ENCODE measurements at places on chromosomes 2 and 18.

DNA sequence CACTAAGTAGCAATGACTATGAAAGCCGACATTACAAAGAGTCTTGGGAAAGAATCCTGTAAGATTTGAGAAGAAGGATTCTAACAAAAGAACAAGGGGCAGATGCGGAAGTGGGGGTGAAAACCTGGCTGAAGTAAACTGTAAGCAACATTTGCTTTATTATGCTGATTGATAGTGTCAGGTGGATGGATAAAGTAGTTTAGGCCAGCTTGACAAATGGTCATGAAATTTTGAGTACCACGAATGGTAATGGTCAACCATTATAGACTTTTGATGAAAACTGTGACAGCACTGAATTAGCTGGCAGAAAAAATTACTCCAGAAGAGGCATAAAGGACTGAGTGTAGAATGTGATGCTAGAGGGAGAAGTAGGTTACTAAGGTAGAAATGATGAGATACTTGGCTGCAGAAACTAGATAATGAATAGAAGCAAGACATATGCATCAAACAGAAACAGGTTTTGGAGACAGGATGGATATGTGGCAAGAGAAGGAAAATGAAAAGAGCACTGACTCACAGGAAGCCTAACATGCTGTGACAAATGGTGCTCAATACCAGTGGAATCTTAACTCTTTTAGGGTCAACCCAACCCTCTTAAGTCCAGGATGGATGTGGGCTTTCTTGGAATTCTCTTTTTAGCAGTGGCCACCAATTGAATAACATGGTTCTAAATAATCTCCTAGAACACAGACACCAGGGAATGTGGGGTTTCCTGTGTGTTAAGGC, 6.8 kb downstream of the THUMPD2 start:
- no peak for DNase-seq

DNA sequence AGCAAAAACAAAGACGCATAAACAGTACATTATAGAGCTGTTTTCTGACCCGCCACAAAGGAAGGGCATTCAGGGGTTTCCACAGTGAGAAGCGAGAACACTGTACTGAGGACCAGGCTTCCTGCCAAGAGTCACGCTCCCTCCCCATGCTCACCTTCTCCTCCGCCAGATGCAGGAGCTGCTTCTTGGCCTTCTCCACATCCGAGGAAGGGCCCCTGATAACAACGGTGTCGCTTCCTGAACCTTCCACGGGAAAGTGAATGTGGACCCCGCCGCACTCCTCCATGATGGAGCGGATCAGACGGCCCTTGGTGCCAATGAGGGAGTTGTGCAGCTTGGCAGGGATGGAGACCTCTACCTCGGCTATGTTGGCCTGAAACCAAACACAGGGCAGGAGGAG, 53.8 kb downstream of the ANO7 start:
- DNase-seq = no peak

DNA sequence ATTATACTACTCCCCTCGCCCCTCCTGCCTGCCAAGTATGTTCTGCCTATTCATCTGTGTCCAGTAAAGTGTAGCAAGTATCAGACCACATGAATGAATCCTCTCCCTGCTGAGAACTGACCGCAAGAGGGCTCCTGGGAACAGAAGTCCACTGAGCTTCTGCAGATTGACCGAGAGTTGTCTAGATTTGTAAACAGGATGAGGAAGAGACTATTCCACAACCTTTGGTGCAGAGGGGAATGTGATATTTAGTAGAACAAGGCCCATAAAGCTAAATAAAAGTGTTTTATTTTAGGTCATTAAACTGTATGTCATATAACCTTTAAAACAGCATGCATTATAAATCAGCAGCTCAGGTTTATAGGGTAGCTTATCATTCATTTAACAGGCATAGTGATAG, 377.0 kb downstream of the DCC start:
- no peak for DNase-seq

GRCh38 chr2:10548626-10549025, 100.5 kb upstream of the ODC1 start:
- DNase-seq = no peak

GRCh38 chr18:54835944-54836343, 7.7 kb downstream of the RAB27B start:
- DNase-seq = no peak

DNA sequence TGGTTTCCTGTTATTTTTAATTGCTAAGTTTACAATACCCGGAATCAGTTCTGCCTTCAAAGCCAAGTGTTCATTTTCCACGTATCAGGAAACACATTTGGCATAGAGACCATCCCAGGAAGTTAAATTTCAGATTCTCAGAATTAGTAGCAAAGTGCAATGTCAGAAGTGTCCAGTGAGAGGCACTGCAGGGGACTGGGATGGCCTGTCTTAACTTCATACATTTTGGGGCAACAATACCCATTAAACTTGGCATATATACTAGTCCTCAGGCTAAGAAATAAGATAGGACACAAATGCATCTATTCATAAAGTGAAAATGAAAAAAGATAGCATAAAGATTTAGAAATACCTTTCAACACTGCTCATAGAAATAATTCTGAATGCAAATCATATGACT, 1.5 kb upstream of the IL1RL2 start:
- no peak for DNase-seq

- DNase-seq = no peak
Observed at GRCh38 chr2:235640926-235641723, 147.3 kb downstream of the AGAP1 start.

- DNase-seq = no peak
Observed at GRCh38 chr18:63083555-63083954, 236.0 kb downstream of the BCL2 start.

GRCh38 chr2:138087751-138088593, 123.7 kb downstream of the HNMT start:
- DNase-seq = no peak

DNA sequence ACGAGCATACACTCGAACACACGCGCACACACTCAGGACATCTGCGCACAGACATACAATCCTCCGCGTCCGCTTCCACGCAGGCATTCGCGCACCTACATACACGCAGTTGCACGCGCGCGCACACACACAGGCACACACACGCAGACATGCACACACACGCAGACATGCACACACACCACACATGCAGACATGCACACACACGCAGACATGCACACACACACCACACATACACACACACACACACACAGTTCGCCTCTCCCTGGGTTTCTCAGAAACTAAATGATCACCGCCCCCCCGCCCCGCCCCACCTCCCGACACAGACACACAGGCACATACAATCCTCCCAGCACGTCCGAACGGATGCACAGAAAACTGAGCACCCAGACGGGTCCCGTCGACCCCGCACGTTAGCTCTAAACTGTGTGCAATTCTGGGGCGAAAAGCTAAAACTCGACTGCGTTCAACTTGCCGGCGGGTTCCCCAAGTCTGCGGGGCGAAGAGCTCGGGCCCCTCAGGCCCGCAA, 1.0 kb downstream of the EPHA4 start:
- DNase-seq = peak; percentile 22

DNA sequence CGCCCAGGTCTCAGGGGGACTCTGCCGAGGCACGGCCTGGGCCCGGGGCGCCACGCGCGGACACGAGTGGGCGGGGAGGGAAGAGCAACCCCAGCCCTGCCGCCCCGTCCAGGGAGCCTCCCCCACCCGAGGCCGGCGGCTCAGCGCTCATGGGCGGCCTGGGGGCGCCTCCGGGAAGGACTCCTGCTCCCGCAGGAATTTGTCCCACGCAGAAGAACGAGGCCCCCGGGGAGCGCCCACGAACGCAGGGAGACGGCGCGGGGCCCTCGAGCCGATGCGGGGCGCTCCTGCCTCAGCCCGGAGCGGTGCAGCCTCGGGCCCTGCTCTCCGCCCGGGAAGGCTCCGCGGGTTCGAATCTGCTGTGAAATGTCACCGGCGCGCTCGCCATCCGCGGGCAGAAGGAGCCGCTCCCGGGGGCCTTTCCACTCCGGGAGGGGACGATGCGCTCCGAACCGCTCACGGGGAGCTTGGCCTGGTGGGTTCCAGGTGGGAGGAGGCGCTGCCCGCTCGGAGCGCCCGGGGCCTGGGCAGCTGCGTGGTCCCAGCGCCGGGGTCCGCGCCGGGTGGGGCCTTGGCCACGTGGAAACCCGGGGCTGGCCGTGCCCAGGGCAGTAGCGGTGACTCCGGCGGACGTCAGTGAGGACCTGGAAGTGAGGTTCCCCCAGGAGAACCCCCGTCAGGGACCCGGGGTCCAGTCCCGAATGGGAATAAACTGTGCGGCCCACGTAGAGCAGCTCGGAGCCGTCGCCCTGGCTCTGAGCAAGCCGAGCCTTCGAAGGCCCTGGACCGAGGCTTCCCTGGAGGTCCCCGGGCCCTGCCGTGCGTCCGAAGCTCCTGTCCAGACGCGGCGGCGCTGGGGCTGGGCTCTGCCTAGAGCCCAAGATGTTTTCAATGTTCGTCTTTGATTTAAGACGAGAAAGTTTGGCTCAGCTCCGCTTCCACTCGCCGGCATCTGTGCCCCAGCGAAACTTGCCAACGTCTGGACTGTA, 41.4 kb upstream of the CTDP1 start:
- DNase-seq = no peak

DNA sequence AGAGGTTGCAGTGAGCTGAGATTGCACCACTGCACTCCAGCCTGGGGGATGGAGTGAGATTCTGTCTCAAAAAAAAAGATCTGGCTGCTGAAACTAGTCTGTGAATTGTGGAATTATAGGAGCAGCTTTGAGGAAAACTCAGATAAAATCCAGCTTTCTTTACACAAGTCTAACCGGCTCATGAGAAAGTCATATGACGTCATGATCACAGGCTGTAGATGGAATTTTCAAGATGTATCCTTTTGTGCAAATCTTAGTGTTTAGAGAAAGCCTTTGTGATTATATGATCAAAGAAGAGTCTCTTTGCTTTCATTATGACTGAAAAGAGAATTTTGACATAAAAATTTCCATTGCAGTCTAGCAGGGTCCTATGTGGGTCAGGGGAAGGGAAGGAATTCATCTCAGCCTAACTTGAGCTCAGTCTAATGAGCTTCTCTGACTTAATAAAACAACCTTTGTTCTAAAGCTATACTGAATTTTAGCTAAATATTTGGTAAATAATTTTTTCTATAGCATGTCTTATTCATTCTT, 90.2 kb upstream of the NCK2 start:
- DNase-seq = no peak

GRCh38 chr2:101111917-101112771, 39.0 kb downstream of the TBC1D8 start:
- DNase-seq = no peak

- no peak for DNase-seq
Observed at GRCh38 chr2:32008805-32009515, 1.8 kb downstream of the MEMO1 start.

- no peak for DNase-seq
Observed at GRCh38 chr18:47050468-47050867, 15.0 kb upstream of the ELOA2 start.

DNA sequence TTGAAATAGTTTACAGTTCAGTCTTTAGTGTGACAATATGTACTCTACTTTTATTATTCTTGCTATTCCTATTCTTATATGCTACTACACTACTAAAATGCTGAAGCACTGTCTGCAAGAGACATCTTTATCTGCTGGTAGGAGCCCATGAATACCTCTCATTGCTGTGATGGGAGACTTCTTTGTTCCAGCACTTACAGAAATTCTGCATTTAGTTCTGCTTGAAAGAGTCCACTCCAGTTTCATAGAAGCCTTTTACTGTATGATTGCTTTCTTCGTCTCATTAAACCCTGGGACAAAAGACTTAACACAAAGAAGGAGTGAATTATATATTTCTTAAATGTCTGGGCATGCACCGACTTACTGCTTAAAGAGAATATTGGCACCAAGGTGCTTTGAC, 272.7 kb downstream of the CD226 start:
- DNase-seq = no peak

GRCh38 chr2:154537024-154537423, 161.5 kb upstream of the KCNJ3 start:
- DNase-seq = no peak

DNA sequence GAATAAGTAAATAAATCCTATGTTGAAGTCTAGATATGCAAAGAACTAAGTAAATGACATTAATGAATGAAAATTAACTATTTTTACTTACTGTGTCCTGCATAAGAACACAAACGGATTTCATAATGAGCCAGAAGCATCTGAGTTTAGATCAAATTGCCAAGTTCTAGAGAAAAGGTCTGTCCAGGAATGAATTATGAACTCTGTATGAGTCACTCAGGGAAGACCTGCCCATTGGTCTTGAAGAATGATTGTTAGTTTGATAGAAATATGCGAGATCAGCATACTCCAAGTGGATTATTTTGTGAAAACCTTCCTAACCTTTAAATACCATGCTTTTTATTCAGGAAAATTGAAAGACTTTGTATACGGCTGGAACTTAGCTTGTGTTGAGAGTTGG, 189.5 kb downstream of the DOK6 start:
- no peak for DNase-seq

DNA sequence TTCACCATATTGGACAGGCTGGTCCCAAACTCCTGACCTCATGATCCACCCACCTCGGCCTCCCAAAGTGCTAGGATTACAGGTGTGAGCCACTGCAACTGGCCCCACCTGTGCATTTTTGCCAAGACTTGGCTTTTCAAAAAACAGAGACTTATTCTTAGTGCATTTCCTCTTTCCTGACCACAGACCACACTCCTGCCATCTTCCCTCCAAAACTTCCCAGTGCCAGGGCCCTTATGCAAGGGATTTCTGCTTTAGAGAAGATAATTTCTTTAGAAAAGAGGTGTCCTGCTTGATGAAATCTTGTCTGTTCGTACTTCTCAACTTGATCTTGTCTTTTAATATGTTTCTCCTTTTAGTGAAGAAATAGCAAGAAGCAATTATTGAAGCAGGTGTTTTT, 98.8 kb upstream of the ZNF516 start:
- DNase-seq = no peak

- DNase-seq = no peak
Observed at GRCh38 chr2:233221378-233222063, 30.0 kb upstream of the ATG16L1 start.

DNA sequence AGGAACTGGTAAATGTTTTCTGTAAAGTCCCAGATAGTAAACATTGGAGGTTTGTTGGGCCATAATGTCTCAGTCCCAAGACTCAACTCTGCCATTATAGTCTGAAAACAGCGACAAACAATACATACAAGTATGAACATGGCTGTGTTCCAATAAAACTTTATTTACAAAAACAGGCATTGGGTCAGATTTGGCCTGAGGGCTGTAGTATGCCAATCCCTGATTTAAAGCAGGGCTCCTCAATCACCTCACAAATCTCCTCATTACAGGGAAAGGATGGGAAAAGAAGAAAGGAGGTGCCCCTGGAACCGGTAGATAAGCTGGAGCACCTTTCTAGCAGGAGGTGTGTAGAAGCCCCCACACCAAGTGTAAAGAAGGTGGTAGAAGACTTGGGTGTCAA, 48.9 kb upstream of the UPP2 start:
- DNase-seq = no peak

DNA sequence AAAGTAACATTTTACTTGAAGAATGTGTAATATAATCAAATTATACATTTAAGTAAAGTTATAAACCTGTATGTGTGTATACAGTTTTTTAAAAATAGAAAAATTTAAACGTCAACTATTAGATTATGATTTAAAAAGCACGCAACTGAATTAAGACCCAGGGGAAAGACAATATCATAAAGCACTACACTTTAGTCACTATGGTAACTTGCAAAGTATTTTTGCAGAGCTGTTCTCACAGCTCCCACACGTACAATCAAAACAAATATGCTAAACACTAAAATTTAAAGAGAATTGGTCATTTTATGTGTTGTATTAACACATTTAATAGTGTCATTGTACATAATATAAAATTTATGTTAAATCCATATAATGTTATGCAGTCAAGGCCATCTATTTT, 59.7 kb downstream of the FTCDNL1 start:
- no peak for DNase-seq

GRCh38 chr2:101403745-101404144, 16.4 kb upstream of the CREG2 start:
- DNase-seq = no peak

GRCh38 chr2:27916293-27916995, 25.9 kb downstream of the BABAM2 start:
- DNase-seq = no peak

All from activated T-helper 1 cell treated with Interleukin-2 at 50 U/mL for 16 hours (primary cell).